ENCODE measurements at places on chromosomes 2 and 18.

- DNase-seq, result no peak
Observed at GRCh38 chr2:30694286-30695055, 112.8 kb downstream of the CAPN13 start.

GRCh38 chr2:40027968-40028367 is 248.9 kb upstream of the THUMPD2 start:
- DNase-seq, result no peak

DNA sequence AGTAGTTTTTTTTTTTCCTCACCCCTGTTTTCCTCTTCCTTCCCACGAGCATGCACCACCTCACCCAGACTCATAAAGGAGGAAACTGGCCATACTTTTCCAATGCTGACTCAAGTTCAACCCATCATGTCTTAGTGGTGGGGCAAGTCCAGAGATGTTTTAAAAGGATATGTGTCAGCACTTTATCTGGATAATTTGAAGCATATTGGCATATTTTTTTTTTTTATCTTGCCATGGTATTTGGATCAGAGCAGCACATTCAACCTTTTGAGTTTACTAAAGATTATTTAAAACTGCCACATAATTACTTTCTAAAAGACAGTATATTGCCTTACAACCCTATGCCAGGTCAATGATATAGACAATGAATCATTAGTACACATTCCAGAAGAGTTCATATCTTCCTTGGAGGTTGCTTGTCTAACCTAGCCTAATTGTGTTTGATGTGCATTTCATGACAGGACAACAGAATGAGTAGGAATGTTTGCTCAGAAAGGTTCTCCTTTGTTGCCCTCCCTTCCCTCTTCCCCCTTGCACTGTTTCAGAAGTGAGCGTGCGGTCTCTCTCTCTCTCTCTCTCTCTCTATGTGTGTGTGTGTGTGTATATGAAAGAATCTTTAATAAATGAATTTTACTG is 950.7 kb upstream of the FAM98A start:
- DNase-seq, result no peak

DNA sequence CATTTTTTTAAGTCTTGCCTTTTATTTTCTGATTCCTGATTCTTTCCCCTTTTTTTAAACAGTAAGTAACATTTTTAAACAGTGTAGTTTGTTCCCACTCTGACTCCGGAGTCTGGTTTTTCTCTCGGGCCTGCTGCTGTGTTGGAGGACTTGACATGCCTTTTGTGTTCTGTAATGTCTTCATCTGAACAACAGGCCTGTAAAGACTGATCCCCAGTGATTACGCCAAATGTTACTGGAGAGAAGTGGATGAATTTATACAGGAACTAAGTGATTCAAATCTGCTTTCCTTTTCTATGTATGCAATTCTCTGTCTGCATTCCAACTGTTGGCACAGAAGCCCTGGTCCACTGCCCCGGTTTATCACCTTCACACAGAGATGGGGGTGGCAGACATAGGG is 54.3 kb upstream of the RMDN2 start:
- no peak for DNase-seq

DNA sequence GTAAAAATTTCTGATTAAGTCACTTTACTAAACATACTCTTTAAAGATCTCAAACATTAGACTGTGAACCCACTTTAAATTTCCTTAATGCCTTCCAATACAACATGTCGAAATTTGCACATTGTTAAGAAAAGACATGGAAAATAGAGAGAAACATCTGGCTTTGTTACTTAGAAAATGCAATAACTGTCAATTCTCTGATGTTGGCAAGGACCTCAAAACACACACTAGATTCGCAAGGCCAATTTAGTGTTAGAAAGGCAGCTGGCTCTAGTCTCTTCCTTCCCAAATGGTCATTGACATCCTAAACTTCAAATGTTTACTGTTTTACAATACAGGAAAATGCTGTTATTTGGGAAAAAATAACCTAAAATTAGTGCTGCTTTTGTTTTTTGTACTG is 110.6 kb downstream of the UPP2 start:
- DNase-seq, result no peak
